T-helper 2 cell treated with Interferon-gamma antibody and Interleukin-4, amounts not matched to agents 100 ng/mL and 5 ng/mL, for 36 hours (primary cell): ENCODE measurements at places on chromosomes 5 and 9. TPM values are rescaled to one million over a fixed set of nuclear protein-coding genes. Genes with fewer than 3 reads are reported as not detected.

PPP3R2 gene
- not detected in 2 replicates for total RNA-seq

TRMT10B gene
- total RNA-seq, result 13.1 and 14.0 TPM in 2 replicates

PCA3 gene
- not detected in 2 replicates for total RNA-seq

SLC6A3 gene
- total RNA-seq, result 0.39 and 0.41 TPM in 2 replicates

PCDHGA6 gene
- total RNA-seq, result 0.57 and 0.70 TPM in 2 replicates
